ENCODE measurements at places on chromosomes 1 and 21.

- peak; percentile 22 for DNase-seq
These were observed 3.1 kb downstream of the PADI1 start for GRCh38 chr1:17207966-17208418.

DNA sequence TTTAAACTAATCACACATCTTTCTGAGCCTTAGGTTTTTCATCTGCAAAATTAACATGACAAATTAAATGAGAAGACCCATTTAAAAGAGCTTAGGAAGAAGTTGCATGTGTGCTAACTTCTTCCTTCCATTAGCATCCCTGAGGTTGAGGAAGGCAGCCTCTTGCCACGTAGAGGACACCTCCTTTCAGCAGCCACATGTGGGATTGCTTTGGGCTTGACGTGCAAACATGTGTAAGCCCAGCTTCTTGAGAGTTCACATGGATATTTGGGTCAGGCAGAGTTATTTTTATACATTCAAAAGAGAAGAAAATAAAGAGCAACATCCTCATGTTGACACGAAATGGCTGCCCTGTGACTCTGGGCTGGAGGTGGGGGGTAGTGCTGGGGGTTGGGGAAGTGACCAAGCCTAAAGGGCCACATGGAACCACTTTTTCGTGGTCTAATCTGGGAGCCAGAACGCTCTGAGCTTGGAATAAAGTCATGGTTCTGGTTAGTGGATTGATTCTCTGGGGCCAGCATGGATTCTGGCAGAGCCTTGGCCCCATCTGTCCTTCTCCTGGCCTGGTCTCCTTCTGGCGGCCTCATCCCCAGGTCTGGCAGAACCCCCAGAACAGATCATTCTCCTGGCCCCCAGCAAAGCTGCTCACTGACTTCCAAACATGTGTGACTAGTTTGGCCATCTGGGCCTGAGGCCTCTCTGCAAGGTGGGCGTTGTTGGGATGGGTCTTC, 137.1 kb upstream of the USP24 start:
- no peak for DNase-seq

- no peak for DNase-seq
These were observed 80.9 kb downstream of the NENF start for GRCh38 chr1:212513586-212513985.

- no peak for DNase-seq
These were observed 666 bp downstream of the CSF3R start for GRCh38 chr1:36481771-36482723.

GRCh38 chr1:226719596-226720387, 19.3 kb downstream of the ITPKB start:
- DNase-seq, result no peak

DNA sequence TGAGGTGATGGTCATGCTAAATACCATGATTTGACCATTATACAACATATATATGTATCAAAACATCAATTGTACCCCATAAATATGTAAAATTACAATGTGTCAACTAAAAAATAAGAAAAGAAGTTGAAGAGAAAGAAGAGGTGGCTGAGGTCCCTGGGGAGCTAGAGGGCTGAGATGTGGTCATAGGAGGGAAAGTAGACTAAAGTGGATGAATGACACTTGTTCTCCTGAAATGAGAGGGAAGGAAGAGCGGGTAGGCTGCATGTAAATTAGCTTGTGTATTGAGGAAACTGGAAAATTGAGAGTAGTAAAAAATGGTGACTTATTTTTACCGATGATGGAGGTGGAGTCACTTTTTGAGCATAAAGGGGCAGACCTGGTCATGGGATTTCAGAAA, 117.0 kb downstream of the ST6GALNAC3 start:
- DNase-seq, result no peak

DNA sequence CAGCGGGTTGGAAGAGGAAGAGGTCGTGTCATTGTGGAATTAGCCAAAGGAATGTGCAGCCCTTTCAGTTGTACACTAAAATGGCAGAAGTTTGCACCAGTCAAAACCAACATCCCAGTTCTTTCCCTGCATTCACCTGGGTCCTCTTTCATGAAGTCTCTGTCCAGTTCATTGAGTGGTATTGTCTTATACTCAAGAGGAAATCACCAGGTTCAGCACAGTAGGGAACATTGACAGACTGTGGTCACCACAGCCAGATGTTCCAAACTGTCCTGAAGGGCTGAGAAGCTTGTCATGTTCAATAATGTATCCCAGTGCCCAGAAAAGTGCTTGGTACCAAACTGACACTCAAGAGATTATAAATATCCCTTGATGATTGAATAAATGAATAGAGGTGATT, 131.6 kb downstream of the GLUL start:
- DNase-seq, result no peak

- no peak for DNase-seq
These were observed 52.4 kb downstream of the KCNJ6 start for GRCh38 chr21:37863842-37864241.

GRCh38 chr1:186291271-186291670, 83.8 kb downstream of the TPR start:
- no peak for DNase-seq

GRCh38 chr1:61293197-61293596, 210.8 kb downstream of the NFIA start:
- DNase-seq, result no peak

GRCh38 chr1:8745346-8745745, 72.1 kb downstream of the RERE start:
- no peak for DNase-seq

GRCh38 chr1:207261971-207262370, 59.5 kb upstream of the CD55 start:
- DNase-seq, result no peak

DNA sequence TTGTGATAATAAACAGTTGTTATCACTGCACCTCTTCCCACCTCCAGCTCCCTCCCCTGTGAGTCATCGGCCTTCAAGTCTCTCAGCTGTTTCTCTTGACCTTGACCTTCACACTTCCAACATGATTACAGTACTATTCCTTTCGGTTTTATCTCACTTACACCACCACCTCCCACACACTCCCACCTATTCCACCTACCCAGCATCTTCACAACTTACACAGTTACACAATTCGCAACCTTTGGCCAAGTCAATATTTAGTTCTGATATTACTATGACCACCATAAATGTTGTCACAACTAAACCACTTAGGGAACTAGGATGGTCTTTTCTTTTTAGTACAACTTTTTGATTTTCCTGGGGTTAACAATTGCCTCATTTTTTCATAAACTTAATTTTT, 60.2 kb downstream of the RIPK4 start:
- DNase-seq, result no peak

DNA sequence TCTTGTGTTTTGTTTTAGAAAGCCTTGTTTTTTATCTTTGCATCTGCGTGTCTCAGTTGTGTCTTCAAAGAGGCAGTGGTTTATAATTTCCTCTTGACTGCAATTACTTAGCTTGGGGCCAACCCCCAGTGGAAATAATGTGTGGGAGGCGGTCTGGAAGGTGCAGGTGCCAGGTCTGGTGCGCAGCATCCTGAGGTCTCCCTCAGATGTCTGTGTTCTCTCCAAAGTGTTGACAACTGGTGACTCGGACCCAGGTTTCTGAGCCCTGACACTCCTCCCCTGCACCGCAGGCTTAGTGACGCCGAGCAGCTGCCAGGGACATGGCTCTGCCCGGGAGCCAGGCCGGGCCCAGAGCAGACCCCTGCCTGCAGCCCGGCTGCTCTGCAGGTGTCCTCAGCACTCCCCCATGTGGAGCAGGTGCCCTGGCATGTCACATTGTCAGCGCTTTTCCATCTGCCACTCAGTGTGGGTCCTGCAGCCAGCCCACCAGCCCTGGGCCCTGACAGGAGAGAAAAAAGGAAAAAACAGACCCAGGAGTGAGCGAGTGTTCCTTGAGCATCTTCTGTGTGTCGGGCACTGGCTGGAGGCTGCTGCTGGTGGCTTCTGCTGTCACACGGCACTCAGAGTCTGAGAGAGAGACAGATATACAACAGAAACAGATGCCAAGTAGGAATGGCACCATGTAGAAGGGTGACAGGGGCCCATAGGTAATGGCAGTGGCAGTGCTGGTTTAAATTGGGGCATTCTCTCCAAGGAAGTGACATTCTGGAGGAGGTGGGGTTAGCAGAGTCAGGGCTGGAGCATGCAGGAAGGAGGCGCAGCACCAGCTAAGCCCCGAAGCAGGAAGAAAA, 24.8 kb upstream of the SELENON start:
- DNase-seq, result peak; percentile 71

- DNase-seq, result no peak
These were observed 5.8 kb downstream of the VPS72 start for GRCh38 chr1:151184211-151184610.

DNA sequence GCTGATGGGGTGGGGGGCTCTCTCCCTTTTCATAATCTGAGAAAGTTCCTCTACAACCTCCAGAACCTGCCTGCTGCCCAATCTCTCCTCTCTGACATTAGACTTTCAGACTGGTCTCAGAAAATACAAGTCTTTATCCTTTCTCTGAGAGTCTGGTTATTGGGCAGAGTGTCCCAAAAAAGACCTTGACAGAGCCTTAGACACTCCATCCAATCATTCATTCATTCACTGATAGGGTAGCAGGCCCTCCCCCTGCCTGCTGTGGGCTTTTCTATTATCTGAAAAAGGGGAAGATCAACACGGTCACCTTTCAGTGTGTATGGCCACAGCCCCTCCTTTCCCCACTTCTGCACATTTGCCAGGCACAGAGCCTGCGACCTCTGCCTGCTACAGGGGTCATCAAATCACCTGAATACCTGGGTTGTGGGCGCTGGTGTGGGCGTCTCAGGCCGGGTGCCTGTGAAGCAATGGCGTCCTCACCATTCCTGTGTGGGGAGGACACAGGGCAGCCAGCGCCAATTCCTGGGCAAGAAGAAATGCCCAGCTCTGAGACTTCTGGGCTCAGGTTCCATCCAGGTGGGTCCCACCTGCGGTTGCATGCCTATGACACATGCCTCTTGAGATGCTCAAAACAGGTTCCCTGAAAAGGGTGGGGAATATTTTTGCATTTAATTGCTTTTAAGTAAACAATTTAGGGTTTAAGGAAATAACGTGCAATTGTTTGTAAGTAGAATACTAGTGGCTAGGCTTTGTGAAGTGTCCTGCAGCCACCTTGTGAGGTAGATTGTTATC, 52.8 kb downstream of the ELK4 start:
- no peak for DNase-seq

GRCh38 chr1:192632641-192633532, 3.1 kb upstream of the RGS13 start:
- DNase-seq, result no peak

Measured in effector memory CD8-positive, alpha-beta T cell (primary cell).